ENCODE measurements at places on chromosomes 7 and 10.

- DNase-seq = no peak
Observed at GRCh38 chr7:158282461-158283001, 305.1 kb downstream of the PTPRN2 start.

DNA sequence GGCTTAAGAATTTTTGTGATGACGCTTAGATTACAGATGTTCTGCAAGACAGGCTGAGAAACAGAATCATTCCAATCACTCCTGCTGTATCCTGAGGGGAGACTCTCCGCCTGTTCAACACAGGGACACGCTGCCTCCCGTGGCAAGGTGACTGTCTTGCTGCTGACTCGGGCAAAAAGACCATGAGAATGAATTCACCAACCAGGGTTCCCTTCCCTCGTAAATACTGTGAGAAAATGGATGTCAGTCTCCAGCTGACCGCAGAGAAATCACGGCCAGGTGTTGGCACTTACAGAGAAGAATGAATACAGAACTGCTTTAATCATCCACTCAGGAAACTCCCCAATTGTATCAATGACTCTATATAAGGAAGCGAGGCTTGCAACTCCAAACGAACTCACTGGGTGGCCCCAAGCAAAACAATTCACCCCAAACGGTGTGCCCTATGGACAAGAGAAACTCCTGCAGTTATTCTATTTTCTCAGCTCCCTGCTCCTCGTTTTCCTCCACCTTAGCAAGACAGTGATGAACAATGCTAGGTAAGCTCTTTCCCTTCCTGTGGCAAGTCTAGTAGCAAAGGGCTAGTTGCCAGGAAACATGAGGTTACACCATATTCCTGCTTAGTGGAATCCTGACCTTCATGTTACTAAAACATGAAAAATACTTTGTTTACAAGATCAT, 22.8 kb downstream of the GNA12 start:
- DNase-seq = peak; percentile 83

DNA sequence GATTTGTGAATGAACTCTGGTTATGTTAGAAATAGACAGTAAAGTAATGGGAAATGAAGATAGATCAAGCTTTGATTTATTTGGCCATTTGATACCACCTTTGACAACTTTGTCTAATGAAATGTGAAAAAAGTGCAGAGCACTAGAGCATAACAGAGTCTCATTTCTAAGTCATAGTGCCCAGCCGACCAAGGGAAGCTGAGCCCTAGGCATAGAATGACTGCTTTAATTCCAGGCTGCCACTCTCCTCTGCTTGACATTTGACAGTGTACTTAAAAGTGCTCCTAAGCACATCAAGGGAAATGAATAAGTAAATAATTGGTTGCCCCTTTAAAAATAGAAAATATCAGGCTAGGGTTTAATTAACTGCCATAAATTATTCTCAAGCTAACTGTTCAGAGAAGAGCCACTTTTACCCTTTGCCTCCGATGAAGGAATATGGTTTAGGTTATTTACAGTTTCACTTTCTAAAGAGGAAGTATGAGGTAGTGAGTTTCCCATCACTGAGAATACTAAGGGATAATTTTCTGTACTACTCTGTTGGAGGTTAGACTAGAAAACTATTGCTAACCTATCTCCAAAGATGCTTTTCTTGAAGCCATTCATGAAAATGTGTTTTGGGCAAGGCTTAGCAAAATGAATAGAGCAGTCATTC, 591.6 kb downstream of the REEP3 start:
- no peak for DNase-seq

GRCh38 chr7:22821702-22822485, 755 bp downstream of the TOMM7 start:
- DNase-seq = no peak

GRCh38 chr7:69260023-69260422, 338.3 kb upstream of the AUTS2 start:
- DNase-seq = no peak

GRCh38 chr7:35019801-35020200, 17.5 kb downstream of the DPY19L1 start:
- DNase-seq = no peak

GRCh38 chr10:101214446-101215396, 14.5 kb downstream of the LBX1 start:
- DNase-seq = peak; percentile 32

- no peak for DNase-seq
Observed at GRCh38 chr7:10662491-10662890, 311.2 kb upstream of the PHF14 start.

GRCh38 chr10:20608503-20608902, 288.6 kb downstream of the NEBL start:
- DNase-seq = no peak

DNA sequence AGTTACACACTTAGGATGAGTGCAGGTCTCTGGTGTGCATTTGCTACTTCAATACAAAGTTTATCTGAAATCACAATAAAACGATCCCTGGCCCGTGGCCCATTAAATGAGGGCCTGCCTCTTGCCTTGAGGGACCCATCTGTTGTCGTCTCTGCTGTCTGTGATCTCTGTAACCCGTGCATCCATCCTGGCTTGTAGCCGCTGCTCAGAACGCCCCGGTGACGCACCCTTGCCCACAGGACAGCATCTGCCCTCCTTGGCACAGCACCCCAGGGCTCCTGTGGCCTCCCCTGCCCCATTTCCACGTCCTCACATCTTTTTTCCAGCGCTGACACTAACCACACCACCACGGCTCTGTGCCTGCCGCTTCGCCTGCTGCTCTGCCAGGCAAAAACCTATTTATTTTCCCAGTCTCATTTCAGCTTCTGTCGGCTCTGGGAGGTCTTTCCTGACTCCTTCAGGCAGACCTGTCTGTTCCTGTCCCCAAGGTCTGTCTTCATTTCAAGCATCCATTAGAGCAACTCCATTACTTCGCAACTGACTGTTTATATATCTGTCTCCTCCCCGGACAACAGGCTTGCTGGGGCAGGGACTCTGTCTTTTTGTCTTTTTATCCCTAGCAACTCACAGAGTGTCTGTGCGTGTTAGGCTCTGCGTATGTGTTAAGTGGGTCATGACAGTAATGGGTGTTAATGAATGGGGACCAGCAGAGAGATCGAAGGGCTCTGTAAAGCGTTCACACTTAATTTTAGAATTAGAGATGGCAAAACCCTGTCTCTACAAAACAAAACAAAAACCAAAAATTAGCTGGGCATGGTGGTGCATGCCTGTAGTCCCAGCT, 16.4 kb downstream of the CARD11 start:
- no peak for DNase-seq

GRCh38 chr7:97576043-97576442, 155.8 kb upstream of the TAC1 start:
- no peak for DNase-seq

DNA sequence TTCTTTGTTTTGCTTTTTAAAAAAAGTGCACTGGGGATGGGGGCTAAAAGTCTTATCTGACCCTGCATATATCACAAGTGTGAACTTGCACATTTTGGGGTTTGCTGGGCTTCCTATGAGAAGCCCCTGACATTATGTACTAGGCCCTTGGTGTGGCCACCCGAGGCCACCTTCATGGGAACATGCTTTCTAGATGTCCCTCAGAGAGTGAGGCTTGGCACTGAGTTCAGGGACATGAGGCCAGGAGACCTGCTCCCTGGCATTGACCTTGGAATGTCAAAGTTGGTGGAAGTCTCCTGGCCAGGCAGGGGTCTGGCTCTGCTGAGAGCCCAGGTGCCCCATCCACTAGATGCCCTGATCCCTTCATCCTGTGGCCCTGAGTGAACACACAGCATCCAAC, 536.2 kb downstream of the TCERG1L start:
- no peak for DNase-seq

DNA sequence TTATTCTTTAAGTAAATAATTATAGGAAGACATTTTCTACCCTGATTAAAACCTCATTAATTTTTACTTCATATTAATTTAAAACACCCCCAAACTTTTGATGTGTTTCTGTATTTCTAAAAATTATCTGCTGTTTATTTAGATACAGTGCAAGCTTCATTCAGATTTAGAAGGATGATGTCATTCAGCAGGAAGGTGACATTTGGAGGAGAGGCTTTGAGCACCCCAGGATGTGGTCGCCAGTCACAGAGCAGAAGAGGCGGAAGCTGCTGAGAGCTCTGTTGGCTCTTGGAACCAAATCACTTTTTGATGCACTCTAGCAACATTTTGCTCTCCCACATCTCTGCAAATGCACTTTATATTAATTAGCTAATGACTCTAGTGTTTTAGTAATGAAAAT, 233.9 kb upstream of the CACNA2D1 start:
- DNase-seq = peak; percentile 43
